ENCODE measurements at places on chromosomes 3 and 15.
A peak's percentile ranks its signal among the peaks of the same experiment; 100 is the strongest.

DNA sequence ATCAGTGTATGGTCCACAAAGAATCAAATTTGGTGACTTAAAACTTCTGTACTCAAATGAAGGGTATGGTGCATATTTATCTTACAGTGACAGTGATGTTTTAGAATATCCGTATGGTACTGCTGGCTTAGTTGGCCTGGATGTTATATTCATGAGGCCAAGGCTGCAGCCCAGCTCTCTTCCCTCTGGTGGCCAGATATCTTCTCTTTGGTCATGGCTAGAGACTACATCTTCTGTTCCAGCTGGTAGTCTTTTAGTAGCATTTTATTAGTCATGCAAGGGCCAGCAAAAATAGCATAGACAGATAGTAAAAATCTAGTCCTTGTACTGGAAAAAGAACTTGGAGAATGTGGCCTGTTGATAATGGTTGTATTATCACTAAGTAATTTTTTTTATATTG is 124.0 kb upstream of the ROPN1 start:
- DNase-seq: no peak

GRCh38 chr3:3665961-3666640 is 133.1 kb upstream of the LRRN1 start:
- no peak for DNase-seq

- DNase-seq: no peak
Observed at GRCh38 chr3:49868862-49869466, 742 bp downstream of the CAMKV start.

GRCh38 chr3:174220775-174221554 is 638.2 kb upstream of the NAALADL2 start:
- no peak for DNase-seq

- DNase-seq: no peak
Observed at GRCh38 chr3:178597371-178597770, 61.1 kb downstream of the KCNMB2 start.

GRCh38 chr3:53238051-53238850 is 17.6 kb downstream of the TKT start:
- peak; percentile 18 for DNase-seq

GRCh38 chr3:152779653-152780052 is 55.3 kb upstream of the P2RY1 start:
- DNase-seq: no peak

- peak; percentile 58 for DNase-seq
Observed at GRCh38 chr15:69074001-69074842, 59.7 kb downstream of the NOX5 start.

- no peak for DNase-seq
Observed at GRCh38 chr3:141802316-141803077, 39.3 kb downstream of the GRK7 start.

GRCh38 chr15:36589971-36590370 is 10.5 kb downstream of the CDIN1 start:
- no peak for DNase-seq

GRCh38 chr3:133137042-133137996 is 99.1 kb downstream of the TMEM108 start:
- no peak for DNase-seq

- DNase-seq: no peak
Observed at GRCh38 chr3:63353383-63353782, 75.3 kb downstream of the SYNPR start.

DNA sequence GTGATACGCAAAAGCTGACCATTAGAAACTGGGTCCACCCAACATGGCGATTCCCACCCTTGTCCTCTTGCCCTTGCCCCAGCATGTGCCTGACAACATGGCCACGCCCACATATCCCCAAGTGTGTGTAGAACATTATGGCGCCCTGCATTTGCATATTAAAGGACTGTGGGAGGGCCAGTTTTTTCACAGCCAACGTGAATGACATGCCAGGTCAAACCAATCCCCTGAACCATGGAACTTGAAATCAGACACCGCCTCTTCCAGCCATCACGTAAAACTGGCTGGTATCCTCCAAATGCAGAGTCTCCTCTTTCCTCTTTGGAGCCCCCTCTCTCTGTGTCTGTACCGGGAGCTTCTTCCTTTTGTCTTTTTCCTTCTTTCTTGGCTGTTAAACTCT is 156.7 kb upstream of the EPHA6 start:
- no peak for DNase-seq

DNA sequence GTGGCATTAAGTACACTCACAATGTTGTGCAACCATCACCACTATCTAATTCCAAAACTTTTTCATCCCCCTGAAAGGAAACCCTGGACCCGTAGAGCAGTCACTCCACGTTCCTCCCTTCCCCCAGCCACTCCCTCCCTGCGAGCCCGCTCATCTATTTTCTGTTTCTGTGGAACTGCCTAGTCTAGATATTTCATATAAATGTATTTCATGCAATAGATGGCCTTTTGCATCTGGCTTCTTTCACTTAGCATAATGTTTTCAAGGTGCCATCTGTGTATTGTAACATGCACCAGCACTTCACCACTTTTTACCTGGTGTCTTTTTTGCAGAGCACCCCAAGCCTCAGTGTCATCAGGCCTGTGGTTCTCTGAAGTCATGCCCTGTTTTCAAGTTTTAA is 10.7 kb downstream of the CGNL1 start:
- DNase-seq: no peak

DNA sequence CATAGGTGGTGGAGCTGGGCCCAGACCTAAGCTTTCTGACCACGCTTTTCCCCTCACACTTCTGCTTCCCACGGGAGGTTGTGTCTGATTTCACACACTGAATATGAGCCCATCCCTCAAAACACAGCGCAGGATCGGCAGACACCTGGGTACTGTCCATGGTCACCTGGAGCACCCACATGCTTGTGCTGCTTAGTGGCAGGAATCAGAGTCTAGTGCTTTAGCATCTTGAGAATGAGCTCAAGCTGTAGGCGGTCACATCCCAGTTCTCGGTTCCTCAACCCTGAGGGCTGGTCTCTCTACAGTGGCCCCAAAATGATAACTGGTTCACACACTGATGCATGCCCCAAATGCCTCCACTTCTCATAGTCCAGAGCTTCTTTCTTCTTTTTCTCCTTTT is 111.0 kb downstream of the SEMA5B start:
- DNase-seq: no peak

DNA sequence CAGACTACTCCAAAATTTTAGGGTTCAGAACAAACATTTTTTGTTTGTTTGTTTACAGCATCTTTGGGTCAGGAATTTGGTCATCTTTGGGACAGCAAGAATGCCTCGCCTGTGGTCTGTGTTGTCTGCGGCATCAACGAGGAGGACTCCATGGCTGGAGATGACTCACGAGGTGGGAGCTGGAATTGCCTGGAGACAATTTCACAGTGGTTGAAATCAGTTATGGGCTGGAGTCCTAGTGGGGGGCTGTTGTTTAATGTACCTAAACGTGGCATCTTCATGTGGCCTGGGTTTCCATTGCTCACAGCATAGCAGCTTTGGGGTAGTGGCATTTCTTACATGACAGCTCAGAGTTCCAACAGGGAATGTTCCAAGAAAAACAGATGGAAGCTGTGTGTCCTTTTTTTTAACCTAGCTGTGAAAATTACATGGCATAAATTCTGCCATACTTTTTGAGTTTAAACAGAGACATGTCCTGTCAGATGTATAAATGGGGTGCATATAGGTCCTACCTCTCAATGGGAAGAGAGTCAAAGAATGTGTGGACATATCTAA is 507.3 kb upstream of the CBLB start:
- no peak for DNase-seq

DNA sequence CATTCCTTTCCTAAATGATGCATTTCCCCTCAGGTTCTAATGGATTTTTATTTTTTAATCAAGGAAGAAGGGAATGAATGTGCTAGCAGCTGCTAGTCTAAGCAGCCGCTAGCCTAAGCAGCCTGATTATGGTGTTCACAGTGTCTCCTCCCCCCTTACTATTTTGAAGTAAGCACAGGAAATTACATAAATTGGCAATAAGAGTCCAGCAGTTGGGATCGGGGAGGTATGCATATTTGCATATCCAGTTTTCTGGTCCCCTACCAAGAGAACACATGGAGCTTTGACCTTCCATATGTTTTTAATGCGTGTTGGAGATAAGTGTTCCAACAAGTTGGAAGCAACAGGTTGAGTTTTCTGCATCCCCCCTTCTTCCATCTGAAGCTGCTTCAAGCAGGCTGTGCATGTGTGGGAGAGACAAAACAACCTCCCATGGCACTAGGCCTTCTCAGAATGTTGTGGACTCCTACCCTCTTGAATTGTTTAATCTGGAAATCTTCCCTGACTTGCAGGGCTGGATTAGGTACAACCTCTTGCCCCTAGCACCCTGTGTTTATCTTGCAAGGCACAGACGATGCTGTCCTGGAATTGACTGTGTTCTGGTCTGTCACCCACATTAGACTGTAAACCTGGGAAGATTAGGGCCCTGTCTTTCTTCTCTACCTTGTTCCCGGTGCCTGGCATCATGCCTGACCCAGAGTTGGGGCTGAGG is 124.8 kb upstream of the LRIG1 start:
- DNase-seq: no peak

- DNase-seq: no peak
Observed at GRCh38 chr3:138412821-138413551, 21.4 kb upstream of the ESYT3 start.

DNA sequence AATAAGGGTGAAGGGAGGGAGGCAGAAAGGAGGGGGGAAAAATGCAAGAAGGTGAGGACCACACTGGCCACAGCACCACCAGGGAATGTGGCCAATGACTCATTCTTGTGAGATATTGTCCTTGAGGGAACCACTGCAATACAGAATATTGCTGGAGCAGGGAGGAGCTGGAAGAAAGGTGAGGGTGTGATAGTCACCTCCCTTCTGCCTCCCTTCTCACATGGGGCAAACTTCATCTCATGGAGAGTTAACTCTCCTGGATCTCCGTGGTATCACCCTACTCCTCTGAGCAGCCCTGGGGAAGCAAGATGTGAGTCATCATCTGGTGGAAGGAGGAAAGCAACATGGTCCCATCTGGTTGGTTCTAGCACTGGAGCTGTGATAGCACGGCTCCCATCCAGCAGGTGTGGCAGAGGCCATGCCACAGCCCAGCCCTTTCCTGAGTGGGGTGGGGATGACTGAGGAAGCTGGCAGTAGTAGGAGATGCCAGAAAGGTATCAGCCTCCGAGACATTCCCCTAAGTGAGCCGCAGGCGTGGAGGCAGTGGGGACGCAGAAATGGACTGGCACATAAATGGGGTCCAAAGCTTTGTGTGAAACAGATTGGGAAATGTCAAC is 115.9 kb upstream of the LPP start:
- DNase-seq: no peak

DNA sequence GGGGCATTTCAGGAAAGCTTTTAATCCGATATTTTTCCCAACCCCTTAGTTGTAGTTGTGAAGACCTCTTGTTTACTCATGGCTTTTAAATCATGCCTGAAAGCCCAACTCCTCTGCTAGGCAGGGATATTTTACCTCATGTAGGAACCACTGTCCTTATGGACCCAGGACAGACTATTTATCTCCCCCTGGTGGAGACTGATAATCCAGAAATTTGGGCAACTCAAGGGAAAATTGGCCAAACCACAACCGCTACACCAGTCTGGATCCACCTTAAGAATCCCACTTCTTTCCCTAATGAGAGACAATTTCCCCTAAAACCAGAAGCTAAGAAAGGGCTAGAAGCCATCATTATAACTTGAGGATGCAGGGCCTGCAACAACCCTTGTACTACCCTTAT is 248.1 kb upstream of the STAC start:
- no peak for DNase-seq

DNA sequence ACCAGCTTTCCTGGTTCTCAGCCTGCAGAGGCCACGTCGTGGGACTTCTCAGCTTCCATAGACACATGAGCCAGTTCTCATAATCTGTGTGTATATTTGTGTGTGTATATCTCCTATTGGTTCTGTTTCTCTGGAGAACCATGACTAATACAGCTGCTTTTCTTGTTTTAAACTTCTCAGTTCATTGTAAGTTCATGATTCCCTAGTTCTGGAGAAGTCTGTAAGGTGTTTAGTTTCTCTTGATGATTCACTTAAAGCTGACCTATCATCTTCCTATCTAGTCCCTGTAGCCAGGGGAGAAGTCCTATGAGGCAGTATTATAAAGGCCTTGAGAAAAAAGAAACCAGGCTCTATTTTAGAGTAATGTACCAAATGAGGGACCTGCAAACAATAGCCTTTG is 147.7 kb downstream of the RYR3 start:
- no peak for DNase-seq

- peak; percentile 3 for DNase-seq
Observed at GRCh38 chr3:71397046-71397445, 186.5 kb downstream of the FOXP1 start.

DNA sequence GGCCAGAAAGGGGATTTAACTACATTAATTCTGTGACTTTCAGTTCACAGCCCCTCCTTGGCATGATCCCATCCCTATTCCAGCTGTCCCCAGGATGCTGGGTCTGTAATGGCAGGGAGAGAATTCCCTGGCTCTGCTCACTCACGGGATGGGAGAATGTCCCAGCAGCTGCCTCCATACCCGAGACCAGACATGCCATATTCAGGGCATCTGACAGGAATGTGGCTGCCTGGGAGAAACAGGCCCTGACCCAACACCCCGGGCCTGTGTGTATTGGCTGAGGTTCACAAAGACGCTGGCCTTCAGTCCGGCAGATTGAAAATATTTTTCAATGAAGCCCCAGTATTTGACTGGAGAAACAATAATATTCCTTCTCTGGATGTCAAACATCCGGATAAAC is 83.6 kb upstream of the SMAD3 start:
- DNase-seq: no peak

DNA sequence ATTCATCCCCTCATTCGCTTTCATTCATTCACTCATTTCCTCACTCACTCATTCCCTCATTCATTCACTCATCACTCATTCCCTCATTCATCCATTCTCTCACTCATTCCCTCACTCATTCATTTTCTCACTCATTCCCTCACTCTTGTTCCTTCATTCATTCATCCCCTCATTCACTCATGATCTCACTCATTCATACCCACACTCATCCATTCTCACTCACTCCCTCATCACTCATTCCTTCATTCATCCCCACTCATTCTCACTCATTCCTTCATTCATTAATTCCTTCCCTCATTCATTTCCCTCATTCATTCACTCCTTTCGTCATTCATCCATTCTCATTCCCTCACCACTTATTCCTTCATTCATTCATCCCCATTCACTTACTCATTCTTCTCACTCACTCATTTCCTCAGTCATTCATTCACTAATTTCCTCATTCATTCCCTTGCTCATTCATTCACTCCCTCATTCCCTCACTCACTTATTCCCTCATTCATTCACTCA is 14.5 kb downstream of the ABTB1 start:
- no peak for DNase-seq

DNA sequence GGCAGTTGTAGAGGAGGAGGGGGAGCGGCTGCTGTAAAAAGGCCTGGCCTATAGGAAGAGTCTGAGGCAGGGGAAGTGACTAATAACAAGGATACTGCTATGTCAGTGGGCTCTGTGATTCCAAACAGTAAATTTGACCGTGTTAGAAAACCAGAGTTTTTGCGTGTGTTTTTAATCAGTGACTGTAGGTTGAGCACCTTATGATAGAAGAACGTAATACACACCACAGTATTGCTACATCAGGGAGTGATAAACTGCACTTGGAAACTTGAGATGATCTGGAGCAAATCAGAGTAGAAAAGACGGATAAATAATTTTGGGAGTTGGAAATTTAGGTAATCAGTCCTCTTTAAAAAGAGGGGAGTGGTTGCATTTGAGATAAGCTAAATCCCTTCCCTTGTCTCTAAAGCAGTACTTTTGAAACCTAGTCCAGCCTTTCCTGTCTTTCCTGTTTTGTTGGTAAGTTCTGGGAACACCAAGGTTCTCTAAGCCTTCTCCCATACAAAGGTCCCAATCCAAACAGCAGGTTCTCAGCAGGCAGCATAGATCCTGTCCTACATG is 130.5 kb upstream of the NR2E3 start:
- no peak for DNase-seq
